Left cardiac atrium (tissue), 4 donors: ENCODE measurements at places on chromosomes 13 and 19.

DNA sequence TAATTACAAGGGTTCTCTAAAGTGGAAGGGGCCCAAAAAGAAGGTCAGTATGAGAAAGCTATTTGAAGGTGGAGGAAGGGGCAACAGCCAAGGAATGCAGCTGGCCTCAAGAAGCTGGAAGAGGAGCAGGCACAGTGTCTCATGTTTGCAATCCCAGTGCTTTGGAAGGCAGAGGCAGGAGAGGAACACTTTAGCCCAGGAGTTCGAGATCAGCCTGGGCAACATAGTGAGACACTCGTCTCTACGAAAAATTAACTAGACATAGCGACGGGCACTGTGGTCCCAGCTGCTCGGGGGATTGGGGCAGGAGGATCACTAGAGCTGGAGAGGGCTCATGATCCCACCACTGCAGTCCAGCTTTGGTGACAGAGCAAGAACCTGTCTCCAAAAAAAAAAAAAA lies 656 bp upstream of the NEK3 start:
- no peak for DNase-seq

DNA sequence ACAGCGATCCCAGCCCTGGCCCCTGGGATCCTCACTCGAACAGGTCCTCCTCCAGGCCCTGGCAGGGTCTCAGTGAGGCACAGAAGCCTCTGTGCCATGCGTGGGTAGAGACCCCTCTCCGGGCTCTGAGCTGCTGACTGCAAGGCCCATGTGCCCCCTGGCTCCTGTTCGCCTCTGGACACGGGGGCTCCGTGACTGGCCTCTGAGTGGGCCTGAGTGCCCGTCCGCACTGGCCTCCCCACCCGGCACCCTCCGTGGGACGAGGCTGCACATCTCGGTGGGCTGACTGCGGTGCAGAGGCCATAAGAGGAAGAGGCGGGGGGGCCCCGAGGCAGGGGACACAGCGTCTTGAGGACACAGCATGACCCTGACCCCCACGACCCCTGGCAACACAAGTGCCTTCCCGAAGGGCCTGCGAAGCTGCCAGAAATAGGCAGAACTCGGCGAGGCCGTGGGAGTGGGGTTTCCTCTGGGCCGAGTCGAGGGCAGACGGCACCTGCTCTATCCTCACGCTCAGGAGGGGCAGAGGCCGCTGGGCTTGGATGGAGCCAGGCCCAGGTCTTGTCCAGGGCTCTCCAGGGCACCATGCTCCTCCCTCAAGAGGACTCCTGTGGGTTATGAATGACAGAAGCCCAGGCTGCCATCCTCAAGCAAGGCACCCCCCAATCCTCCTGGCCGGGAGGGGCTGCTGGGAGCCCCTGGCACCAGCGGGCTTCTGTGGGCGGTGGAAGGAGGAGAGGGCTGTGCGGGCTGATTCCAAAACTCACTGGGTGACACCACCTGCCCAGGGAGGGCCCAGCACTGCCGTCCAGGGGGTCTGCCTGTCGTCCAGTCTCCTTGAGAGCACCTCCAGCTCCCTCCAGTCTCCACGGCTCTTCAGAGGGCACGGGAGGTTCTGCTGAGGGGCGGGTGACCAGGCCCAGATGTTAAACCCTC lies 52.6 kb downstream of the RASA3 start:
- peak; percentile 18 for DNase-seq

GRCh38 chr13:112968380-112968909 lies 569 bp upstream of the MCF2L start:
- peak; percentile 62 for DNase-seq

- peak; percentile 45 for DNase-seq
Observed at GRCh38 chr13:60654415-60654814, 257.4 kb downstream of the TDRD3 start.

DNA sequence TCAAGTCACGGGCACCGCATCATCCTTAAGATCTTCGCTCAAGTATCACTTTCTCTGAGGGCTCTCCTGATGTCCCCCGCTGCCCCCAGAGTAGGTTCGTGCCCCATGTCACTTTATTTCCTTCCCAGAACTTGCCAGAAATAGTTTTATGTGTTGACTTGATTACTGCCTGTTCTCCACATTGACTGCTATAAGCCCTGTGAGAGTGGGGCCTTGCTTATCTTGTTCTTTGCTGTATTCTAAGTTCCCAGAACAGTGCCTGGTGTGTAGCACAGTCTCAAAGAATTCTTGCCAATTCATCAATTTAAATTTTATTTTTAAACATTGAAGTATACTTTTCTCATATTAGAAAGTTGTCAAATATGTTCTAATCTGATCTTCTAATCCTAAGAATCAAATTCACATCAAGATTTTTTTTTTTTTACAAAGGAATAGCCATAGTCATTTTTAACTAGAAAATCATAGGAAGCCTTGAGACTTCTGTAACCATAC lies 32.1 kb upstream of the GPR183 start:
- DNase-seq: no peak

- DNase-seq: no peak
Observed at GRCh38 chr13:51925865-51926527, 64.2 kb downstream of the CCDC70 start.

- DNase-seq: peak; percentile 2
Observed at GRCh38 chr19:6017576-6017975, 39.6 kb upstream of the RANBP3 start.

- DNase-seq: no peak
Observed at GRCh38 chr13:112641456-112642089, 48.3 kb upstream of the ATP11A start.

GRCh38 chr13:75762076-75762937 lies 126.2 kb downstream of the LMO7 start:
- DNase-seq: no peak

DNA sequence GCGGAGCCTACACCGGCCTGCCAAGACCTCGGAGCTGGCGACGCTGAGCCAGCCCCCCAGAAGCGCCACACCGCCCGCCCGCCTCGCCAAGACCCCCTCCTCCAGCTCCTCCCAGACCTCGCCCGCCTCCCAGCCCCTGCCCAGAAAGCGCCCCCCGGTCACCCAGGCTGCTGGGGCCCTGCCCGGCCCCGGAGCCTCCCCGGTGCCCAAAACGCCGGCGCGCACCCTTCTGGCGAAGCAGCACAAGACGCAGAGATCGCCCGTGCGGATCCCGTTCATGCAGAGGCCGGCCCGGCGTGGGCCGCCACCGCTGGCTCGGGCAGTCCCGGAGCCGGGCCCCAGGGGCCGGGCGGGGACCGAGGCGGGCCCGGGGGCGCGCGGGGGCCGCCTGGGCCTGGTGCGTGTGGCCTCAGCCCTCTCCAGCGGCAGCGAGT lies 10.2 kb downstream of the C19orf25 start:
- DNase-seq: no peak

GRCh38 chr19:8618751-8619150 lies 8.2 kb upstream of the ADAMTS10 start:
- no peak for DNase-seq

- DNase-seq: peak; percentile 67
Observed at GRCh38 chr13:99980201-99980823, 1.3 kb upstream of the ZIC2 start.
